LHCN-M2 (cell line): ENCODE measurements at places on chromosomes 1 and 21. TPM values are rescaled to one million over a fixed set of nuclear protein-coding genes. Genes with fewer than 3 reads are reported as not detected.
A peak's percentile ranks its signal among the peaks of the same experiment; 100 is the strongest.

CFHR4 gene
- not detected in 2 replicates for total RNA-seq

WNT9A gene
- total RNA-seq, result 3.5 and 4.3 TPM in 2 replicates

CA14 gene
- not detected in 2 replicates for total RNA-seq

GRCh38 chr1:58781541-58782177, 2.2 kb downstream of the JUN start:
- peak; percentile 80 for DNase-seq

GRCh38 chr1:90706437-90707362, 10.4 kb downstream of the BARHL2 start:
- DNase-seq, result no peak

ITLN1 gene
- total RNA-seq, result not detected in 2 replicates

DNAI4 gene
- 2.4 and 3.6 TPM in 2 replicates for total RNA-seq

GRCh38 chr1:169892927-169893644, 610 bp downstream of the SCYL3 start:
- no peak for DNase-seq

DNA sequence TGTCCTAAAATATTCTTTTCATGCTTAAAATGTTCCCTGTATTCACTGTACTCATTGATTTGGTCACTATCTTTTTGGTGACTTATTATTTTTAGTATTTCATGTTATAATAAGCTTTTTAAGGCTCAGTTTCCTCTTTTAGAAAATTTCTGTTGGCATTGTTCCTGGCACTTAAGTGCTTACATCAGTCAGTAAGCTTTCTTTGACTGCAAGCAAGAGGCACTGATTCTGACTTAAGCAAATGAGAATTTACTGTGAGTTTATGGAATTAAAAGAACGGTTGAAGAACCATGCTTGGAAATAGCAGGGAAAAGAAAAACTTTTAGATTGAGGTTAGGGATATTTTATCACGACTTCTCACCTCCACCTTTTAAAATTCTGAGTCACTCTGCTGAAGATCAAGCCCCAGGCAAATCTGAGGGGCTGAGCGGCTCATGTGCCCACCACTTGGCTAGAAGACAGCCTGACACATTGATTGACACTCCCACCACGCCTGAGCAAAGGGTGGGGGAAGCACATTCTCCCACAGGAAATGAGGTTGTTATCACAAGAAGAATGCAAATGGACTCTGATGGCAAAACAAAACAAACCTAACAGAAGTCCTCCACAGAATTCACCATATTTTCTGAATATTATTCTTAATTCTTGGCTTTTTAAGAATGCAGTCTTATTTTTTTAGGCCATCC, 102.8 kb downstream of the KCTD3 start:
- no peak for DNase-seq

ENTREP3 gene
- total RNA-seq, result 7.8 and 15.6 TPM in 2 replicates

- no peak for DNase-seq
These were observed 3.4 kb downstream of the WNT9A start for GRCh38 chr1:227944090-227944930.

- no peak for DNase-seq
These were observed 28.6 kb upstream of the STUM start for GRCh38 chr1:226519716-226520598.

DNA sequence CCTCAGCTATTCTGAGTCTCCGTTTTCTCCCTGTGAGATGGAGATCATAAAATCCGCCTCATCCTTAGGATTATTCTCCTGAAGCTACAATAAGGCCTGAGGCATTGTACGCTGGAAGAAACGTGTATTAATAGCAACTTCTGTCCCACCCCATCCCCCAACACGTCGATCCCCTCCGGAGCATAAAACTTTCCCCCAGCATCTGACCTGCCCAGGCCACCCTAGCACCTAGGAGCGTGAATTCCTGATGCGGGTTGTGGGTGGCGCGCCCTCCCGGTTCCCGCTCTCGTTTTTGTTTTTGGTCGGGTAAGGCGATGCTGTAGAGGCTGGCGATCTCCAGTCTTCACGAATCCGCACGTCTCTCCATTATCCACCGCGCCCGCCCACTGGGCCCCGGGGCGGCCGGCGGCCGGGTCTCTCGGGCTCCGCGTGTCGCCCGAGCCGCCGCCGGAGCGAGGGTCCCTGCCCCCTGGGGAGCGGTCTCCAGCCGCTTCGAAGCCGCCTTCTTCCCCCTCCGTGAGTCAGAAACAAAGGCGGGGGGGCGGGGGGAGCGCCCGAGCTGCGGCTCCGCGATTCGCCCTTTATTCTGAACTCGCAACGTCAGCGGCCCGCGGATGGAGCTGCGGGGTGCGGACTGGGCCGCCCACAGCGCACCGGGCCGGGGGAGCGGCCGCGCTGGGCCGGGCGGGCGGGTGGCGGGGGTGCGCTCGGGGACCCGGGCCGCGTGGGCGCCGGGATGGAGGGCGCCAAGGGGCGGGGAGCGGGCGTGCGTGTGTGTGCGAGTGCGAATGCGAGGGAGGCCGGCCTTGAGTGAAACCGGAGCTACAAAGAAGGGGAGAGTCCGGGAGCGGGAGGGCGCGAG, at the start of gene PLEKHO1:
Gene PLEKHO1, plus strand, starts transcription at position 646 of the 862 bp plus-strand sequence. CDS start 342 bp downstream, outside the sequence.
- peak; percentile 81 for DNase-seq

DNA sequence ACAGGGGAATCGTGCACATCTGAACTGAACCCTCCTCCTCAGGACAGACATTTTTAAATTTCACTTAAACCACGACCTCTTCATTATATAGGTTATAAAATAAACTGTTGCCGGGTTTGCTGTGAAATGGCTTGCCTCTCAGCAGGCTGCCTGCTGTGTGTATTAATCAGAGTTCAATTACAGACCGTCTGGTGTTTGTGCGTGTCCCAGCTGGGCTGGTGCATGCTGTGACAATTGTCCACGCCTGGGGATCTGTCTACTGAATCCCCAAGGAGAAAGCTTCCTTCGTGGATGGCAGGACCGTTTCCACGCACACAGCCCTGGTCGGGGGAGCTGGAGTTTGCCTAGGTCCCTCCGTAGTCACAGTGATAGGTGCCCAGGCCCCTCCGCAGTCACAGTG, 13.4 kb upstream of the AGPAT3 start:
- no peak for DNase-seq

RYR2 gene
- total RNA-seq, result 0.06 TPM in 1 of 2 replicates, not detected in the other

DNA sequence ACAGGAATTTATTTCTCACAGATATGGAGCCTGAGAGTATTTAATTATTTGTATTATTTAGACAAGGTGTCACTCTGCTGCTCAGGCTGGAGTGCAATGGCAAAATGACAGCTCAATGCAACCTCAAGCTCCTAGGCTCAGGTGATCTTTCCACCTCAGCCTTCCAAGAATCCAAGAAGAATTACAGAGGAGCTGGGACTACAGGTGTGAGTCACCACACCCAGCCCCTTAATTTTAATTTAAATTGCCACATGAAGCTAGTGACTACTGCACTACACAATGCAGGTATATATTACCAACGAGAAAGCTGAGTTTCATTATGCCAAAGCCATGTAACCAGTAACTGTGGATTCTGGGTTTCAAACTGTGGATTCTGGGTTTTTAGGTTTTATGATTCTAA, 2.1 kb downstream of the KHDC4 start:
- no peak for DNase-seq

SLFNL1 gene
- 0.17 TPM in 1 of 2 replicates, not detected in the other for total RNA-seq

- DNase-seq, result no peak
These were observed 31.3 kb downstream of the STUM start for GRCh38 chr1:226579781-226580323.

DNA sequence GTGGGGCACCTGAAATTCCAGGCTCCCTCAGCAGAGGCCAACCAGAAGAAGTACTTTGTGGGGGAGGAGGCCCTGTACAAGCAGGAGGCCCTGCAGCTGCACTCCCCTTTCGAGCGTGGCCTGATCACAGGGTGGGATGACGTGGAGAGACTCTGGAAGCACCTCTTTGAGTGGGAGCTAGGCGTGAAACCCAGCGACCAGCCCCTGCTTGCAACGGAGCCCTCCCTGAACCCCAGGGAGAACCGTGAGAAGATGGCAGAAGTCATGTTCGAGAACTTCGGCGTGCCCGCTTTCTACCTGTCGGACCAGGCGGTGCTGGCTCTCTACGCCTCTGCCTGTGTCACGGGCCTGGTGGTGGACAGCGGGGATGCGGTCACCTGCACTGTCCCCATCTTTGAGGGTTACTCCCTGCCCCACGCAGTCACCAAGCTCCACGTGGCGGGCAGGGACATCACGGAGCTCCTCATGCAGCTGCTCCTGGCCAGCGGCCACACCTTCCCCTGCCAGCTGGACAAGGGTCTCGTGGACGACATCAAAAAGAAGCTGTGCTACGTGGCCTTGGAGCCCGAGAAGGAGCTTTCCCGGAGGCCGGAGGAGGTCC, 634 bp downstream of the ACTRT2 start:
- no peak for DNase-seq

DNA sequence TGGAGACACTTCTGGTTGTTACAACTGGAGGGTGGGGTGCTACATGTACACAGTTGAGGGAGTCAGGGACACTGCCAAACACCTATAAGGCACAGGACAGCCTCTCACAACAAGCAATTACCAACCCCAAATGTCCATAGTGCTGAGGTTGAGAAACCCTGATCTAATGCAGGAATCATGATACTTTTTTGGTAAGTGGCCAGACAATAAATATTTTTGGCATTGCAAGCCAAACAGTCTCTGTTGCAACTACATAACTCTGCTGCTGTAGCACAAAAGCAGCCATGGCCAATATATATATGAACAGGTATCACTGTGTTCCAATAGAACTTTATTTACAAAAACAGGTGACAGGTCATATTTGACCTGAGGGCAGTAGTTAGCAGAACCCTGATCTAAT, 177.5 kb downstream of the ASTN1 start:
- DNase-seq, result no peak

DNA sequence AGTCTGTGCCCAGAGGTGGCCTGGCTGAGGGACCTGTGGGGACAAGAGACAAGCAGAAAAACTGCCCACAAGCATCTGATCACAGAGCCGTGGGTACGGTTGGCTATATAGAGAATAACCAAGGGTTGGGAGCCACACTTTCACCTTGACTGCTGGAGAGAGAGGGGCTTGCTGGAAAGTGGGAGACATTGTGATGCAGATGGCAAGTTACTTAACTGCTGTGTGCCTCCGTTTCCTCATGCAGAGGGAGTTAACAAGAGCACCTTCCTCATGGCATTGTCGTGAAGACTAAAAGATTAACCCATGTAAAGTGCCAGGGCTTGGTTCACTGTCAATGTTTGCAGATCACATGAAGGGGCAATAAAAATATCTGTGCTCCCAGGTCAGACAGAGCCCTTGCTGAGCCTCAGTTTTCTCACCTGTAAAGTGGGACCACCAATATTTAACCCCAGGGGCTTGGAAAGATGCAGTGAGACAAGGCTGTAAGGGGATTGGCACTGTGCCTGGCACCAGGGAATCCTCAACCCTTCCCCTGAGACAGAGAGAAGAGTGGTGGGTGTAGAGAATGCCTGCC, 52.8 kb downstream of the SDC3 start:
- no peak for DNase-seq

- DNase-seq, result no peak
These were observed 119.7 kb upstream of the WNT4 start for GRCh38 chr1:22262583-22262982.

- no peak for DNase-seq
These were observed 29.8 kb upstream of the BMP8B start for GRCh38 chr1:39818482-39818881.

DNA sequence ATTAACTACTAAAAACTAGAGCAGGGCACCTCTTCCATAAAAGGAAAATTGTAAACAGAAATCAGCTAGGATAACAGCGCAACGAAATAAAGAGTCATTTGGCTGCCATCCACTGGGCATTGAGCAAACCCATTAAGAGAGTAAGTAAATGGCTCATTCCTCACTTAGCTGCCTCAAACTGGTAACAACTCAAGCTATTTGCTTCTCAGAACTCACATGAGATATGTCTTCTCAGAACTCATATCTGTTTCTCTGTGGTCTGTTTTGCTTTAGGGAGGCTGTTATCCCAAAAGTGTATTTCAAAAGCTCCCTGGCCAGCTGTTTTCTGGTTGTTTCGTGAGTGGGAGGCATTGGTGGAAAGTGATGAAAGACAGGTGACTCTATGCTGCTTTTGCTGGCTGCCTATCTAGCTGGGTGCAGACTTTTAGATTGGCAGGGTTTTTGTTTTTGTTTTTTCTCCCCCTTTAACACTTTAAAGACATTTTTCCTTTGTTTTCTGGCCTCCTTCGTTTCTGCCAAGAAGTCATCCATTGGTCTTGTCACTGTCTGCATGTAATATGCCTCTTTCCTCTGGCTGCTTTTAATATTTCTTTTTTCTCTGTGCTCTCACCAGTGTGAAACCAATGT, 269.2 kb upstream of the RGS18 start:
- peak; percentile 57 for DNase-seq
